ENCODE measurements at places on chromosomes 1 and 21.

DNA sequence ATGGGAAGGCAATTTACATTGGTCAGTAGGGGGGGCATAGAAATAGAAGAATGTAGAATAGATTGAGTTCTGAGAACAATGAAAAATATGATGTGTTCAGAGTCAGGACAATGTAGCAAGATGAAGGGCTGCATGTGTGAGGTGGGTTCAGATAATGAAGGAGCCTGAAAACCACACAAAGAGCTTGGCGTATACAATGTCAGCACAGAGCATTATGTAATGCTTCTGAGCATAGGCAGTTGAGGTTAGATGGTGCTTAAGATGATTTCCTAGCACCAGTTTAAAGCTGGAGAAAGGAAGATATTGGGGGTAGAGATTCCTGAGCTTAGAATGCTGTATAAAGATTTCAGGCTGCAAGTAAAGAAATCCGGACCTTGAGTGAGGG is 202.0 kb upstream of the SNX7 start:
- no peak for DNase-seq

DNA sequence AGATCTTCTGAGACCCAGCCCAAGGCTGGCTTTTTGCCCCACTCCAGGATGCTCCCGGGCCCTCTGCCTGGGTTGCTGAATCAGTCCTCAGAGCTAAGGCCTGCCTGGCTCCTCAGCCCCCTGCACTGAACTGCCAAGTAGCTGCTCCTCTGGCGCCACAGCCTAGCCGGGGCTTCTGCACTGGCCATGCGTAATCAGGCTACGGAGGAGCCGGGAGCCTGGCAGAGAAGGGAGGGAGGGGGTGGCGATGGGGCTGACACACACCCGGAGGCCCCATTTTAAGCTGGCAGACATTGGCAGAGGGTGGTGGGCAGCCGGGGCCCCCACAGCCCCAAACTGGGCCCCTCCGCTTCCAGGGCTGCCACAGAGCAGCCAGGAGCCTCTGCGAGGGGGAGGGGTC is 38.7 kb downstream of the ALPL start:
- DNase-seq: no peak

DNA sequence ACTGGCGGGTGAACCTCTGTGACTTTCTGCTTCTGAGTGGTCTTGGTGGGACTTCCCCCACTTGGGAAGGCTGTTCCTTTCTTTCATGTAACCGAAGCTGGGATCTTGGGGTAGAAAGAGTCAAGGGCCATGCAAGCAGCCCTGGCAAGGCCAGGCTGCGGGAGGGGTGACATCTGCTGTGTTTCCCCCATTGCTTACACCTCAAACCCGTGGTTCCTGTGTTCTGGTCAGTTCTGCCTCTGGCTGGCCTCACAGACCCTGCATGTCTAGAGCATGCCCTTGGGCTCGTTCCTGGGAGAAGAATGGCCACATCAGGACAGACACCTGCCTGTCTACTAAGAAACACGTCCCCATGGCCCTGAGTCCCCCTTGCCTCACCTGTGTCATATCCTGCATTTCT is 207.7 kb downstream of the DYRK1A start:
- no peak for DNase-seq

- DNase-seq: no peak
These were observed 48.1 kb downstream of the ABCG1 start for GRCh38 chr21:42266971-42267556.

- DNase-seq: no peak
These were observed 337.0 kb upstream of the NR5A2 start for GRCh38 chr1:199690496-199690895.

DNA sequence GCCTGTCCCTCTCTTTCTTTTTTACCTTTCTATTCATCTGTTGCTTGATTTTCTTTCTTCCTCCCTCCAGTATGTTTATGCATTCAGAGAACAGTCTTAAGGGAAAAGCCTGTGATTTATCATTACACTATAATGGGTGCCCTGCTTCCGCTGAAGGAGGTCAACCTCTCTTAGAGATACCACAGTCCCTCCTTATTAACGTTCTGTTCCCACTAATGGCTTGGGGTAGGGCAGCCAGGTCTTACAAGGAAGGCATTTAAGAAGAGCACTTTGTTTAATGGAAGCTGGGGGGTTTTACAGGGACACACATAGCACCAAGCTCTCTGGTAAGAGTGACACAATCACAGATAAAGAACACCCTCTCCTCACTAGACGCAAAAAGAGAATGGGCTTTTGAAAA is 523.5 kb downstream of the NUF2 start:
- DNase-seq: no peak

- peak; percentile 72 for DNase-seq
These were observed 94.6 kb downstream of the STUM start for GRCh38 chr1:226643177-226643576.

- DNase-seq: no peak
These were observed 19.3 kb downstream of the ELF3 start for GRCh38 chr1:202029727-202030126.

DNA sequence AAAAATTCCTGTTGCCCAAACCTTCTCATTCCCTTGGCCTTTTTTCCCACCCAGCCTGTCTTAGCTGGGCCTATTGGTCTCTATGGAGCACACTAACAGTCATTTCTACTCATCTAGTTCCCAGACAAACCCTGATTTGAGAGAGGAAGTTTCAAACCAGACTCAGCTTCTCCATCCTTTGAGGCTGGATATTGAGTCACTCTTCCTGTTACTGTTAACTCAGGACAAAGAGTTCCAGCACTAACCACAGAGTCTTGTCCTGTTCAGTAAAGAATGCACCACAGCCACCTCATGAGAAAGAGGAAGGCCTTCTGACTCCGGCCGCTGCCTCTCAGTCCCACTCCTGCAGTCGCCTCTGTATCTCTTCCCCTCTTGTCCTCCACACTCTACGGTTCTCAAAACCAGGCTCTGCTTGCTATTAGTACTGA is 137.8 kb downstream of the PTPRC start:
- no peak for DNase-seq

- no peak for DNase-seq
These were observed 165.6 kb downstream of the DSCAM start for GRCh38 chr21:40681164-40681859.

- peak; percentile 20 for DNase-seq
These were observed 1.1 kb downstream of the SPSB1 start for GRCh38 chr1:9293533-9294404.

- DNase-seq: no peak
These were observed 45.1 kb downstream of the SLC2A1 start for GRCh38 chr1:42913426-42914091.

GRCh38 chr1:58882322-58882948 is 98.6 kb upstream of the JUN start:
- no peak for DNase-seq

DNA sequence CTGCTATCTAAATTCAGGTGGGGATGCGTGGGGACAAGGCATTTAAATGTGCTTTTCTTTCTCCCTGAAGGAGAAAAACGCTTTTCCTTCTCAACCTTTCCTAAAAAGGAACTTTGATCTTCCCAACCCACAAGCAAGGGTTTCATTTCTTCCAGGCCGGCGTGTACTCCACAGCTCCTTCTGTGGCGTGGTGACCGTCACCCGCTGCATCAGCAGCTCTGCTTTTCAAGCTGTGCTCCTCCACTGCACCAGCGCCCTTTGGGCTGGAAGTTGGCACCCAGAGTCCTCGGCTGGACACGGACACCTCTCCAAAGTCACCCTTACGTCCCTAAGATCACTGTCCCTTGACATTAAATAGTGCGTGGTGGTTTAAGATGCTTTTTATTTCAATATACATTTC is 54.3 kb downstream of the PEX14 start:
- no peak for DNase-seq

DNA sequence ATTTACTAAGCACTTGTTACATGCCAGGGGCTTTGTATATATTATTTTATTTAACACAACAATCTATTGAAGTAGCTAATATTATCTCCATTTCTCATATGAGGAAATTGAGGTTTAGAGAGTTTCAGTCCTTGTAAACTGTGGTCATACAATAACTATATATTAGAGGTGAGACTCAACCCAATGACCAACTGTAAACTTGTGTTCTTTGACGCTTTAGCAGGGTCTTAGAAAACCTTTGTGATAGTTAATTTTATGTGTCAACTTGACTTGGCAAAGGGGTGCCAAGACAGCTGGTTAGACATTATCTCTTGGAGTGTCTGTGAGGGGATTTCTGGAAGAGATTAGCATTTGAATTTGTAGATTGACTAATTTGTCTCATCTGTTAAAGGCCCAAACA is 252.4 kb upstream of the B3GALT2 start:
- no peak for DNase-seq

DNA sequence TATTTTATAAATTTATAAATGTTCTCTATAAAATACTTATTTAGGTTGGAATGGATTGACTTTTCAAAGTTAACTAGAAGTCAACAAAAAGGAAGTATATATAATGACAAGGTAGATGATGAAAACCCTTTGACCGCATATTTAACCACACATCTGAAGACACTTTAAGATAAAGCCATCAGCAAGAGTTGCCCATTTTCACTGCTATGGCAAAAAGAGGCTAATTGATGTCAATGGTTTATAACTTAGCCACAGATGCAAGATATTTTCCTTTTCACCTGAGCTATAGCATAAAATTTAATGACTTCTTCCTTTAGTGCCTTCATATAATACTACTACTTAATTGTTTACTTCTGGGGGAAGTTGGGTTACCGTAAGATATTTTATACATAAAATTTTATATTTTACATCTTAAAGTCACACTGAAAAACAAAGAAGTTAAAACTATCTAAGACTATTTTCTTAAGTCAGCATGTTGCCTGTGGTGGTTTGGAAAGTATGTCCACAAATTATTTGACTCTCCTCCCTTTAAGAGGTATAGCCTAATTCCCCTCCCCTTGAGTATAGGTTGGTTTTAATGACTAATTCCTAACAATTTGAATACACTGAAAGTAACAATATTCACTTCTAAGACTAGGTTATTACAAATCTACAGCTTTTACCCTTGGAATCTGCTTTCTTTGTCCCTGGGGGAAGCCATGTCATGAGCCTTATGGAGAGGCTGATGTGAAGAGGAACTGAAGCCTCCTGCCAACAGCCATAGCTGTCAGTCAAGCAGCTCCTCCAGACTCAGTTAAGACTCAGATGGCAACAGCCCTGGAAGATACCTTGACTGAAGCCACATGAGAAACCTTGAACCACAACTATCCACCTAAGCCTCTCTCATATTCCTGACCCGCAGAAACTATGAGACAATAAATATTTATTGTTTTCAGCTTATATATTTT is 40.3 kb upstream of the LRRC8B start:
- DNase-seq: no peak

- DNase-seq: no peak
These were observed 11.0 kb downstream of the GSTM5 start for GRCh38 chr1:109722908-109723691.

DNA sequence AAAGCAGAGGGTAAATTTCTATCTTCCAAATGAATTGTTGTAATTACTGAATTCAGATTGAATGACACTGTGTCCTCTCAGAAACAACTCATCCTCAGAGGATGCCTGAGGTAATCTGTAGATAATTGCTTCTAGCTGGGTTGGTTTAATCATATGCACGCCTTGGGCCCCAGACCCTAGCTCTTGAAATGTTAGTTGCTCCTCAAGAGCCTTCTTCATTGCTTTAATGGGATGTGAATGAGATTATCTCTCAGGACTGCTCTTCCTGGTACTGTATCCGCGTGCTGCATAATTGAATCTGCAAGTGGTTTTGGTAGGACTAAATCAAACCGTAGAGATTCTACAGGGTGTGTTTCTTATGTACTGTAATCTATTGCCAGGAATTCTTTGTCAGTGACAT is 569.3 kb upstream of the NEGR1 start:
- DNase-seq: no peak

DNA sequence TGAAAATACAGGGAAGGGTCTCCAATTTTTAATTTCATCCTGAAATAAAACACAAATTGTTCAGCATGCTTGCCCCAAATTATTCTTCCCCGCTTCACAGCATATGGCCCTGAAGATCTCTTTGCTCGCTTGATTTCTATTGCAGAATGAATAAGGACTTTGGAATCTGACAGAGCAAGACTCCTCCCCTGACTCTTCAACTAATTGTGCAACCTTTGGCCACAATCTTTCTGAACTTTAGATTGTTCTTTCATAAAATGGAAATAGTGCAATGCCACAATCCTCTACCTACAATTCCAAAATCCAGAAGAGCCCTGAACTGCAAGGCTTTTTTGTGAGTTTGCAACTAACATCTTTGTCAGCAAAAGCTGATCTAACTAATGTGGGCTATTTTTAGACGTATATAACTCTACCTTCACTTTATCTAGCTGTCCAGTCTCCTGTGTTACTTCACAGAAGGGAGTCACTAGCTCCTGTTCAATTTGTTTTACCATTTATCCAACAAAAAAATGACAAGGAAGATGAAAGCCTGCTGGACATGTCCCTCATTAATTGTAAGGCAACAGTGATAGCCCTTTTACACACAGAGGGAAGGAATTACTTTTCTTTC is 13.4 kb downstream of the RNASEL start:
- no peak for DNase-seq

GRCh38 chr1:2967329-2967725 is 53.9 kb upstream of the ACTRT2 start:
- DNase-seq: no peak
